Gastroesophageal sphincter (tissue), 4 donors: ENCODE measurements at places on chromosomes 16 and 17. TPM values are rescaled to one million over a fixed set of nuclear protein-coding genes. Genes with fewer than 3 reads are reported as not detected.

- no peak overlapping the region for H3K4me3 ChIP-seq
- no peaks in the 10 kb centered on the region for H3K4me1 ChIP-seq
- no peak for ATAC-seq
- H3K36me3 ChIP-seq = no peaks in the 10 kb centered on the region
- H3K27ac ChIP-seq = no peak overlapping the region
- H3K27me3 ChIP-seq = no peaks in the 10 kb centered on the region
Observed at GRCh38 chr17:55743103-55743679, 7.7 kb upstream of the PCTP start.

DNA sequence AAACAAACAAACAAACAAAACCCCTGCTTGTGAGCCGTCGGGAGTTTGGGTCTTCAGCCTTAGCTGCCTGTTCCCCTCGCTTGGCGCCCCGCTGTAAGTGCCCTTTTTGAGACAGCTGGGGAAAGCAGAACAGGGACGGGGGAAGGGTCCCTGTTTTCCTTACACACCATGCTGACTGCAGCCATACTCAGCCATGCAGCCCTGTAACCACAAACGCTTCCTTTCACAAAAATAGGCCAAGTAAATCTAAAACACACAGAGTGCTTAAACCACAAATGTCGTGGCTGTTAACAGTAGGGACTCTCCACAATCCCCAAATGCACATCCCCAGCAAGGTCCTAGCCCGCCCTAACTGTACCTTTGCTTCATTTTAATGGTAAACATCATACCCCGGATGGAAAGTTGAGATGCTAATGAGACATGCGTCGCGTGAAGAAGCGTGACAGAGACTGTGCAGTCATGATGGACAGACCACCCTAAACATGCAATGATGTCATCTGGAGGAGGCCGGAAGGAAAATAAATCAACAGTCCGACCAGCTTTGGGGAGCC lies 129.9 kb downstream of the MGAT5B start:
- no peaks in the 10 kb centered on the region for H3K36me3 ChIP-seq
- no peak overlapping the region for H3K27ac ChIP-seq
- H3K4me1 ChIP-seq = no peaks in the 10 kb centered on the region
- no peak overlapping the region for H3K4me3 ChIP-seq
- H3K27me3 ChIP-seq = peaks cover 74% of the 10 kb centered on the region

DNA sequence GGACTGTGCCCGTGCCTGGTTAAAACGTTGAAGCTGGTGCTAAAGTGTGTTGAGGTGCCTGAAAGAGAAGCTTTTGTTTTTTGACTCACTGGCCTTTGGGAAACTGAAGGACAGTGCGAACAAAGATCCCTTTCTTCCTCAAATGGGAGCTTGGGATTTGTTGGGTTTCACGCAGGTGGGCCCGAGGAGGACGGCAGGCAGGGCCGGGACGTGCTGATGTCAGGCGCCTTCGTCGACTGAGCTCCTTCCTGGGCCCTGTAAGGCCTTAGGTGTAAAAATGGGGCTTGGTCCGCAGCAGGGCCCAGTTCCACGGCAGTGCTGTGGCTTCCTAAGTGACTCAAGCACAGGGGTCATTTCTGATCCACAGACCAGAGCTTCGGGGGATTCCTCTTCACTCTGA lies 106.9 kb downstream of the BANP start:
- H3K27ac ChIP-seq = no peak overlapping the region
- H3K4me3 ChIP-seq = no peak overlapping the region
- H3K4me1 ChIP-seq = no peaks in the 10 kb centered on the region
- ATAC-seq = no peak
- no peaks in the 10 kb centered on the region for H3K27me3 ChIP-seq

GRCh38 chr16:11310997-11311561 lies 29.9 kb upstream of the PRM1 start:
- no peak for ATAC-seq
- H3K4me1 ChIP-seq = no peaks in the 10 kb centered on the region
- H3K36me3 ChIP-seq = no peaks in the 10 kb centered on the region
- no peak overlapping the region for H3K4me3 ChIP-seq
- H3K27me3 ChIP-seq = no peaks in the 10 kb centered on the region

GRCh38 chr16:49484451-49484849 lies 110.8 kb downstream of the C16orf78 start:
- peaks cover 17% of the 10 kb centered on the region for H3K4me1 ChIP-seq
- no peaks in the 10 kb centered on the region for H3K36me3 ChIP-seq
- H3K4me3 ChIP-seq = peak overlapping the region; percentile 44
- ATAC-seq = peak; percentile 99
- no peaks in the 10 kb centered on the region for H3K27me3 ChIP-seq

- H3K36me3 ChIP-seq = peaks cover 99% of the 10 kb centered on the region
- peak overlapping the region; percentile 64 for H3K27ac ChIP-seq
- peaks cover 18% of the 10 kb centered on the region for H3K4me1 ChIP-seq
Observed at GRCh38 chr17:44087319-44087718, 16.8 kb downstream of the G6PC3 start.

DNA sequence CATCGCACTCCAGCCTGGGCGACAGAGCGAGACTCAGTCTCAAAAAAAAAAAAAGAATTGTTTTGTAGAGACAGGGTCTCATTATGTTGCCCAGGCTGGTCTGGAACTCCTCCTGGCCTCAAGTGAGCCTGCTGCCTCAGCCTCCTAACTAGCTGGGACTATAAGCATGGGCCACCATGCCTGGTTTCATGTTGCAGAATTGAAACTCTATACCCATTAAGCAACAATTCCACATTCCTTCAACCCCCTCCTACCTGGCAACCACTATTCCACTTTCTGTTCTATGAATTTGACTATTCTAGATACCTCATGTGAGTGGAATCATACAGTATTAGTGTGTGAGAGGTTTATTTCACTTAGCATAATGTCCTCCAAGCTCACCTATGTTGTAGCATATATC lies 24.5 kb downstream of the RNF135 start:
- H3K27me3 ChIP-seq = no peaks in the 10 kb centered on the region
- no peak overlapping the region for H3K27ac ChIP-seq
- ATAC-seq = no peak
- H3K36me3 ChIP-seq = peaks cover 95% of the 10 kb centered on the region

DNA sequence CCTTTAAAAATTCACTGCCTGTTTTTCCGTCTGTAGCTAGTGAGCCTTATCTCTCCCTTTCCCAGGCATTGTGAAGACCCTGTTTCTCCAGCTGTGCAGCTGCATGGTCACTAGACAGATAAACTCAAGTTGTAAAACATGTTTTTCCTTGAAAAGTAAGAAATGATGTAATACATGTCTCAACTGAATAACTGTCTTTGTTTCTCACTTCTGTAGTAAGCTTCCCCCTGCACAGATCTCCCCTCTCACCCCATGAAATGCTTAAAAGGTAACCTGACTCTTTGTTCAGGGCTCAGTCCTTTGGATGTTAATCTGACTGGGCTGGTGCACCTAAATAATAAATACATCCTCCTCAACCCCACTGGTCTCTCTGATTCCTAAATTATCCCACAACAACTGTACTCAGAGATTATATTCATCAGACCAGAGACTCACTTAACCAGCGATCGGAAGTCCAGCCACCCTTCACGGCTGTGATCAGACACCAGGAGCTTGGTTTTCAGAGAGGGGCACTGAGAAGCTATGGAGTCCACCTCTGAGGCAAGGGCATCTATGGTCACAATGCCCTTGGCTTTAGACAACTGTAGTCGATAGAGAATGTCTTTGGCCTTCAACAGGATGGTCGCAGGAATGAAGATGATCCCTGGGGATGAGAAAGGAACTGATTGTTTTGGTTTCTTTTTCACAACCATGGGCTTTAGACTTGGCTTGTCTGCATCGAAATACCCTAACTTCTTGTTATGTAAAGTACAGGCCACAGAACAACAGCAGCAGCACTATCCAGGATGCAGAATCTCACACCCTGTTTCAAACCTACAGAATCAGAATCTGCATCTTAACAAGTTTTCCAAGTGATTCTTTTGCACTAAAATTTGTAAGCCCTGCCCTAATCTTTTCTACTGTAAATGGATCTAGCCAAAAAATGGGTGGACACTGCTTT lies 15.4 kb downstream of the ACSM1 start:
- no peak for ATAC-seq
- H3K27me3 ChIP-seq = no peaks in the 10 kb centered on the region
- H3K4me3 ChIP-seq = no peak overlapping the region
- no peaks in the 10 kb centered on the region for H3K36me3 ChIP-seq

DNA sequence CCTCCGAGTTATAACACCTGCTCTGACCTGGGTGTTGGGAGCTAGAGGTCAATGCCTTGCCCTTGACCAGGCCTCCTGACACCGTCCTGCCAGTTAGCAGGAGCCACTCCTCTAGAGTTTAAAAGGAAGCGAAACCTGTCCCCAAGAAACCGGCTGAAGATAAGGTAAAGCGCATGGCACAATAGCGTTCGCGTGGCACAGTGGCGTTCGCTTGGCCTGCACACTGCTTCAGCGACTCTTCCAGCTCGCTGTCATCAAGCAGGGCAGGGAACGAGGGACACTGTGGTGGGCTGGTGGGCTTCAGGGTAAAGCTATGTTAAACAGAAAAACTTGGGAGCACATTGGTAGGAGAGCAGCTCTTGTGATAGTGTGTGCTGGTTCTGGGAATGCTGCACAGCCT lies 28.2 kb upstream of the ETV4 start:
- H3K4me3 ChIP-seq = no peak overlapping the region
- no peaks in the 10 kb centered on the region for H3K36me3 ChIP-seq
- peaks cover 6% of the 10 kb centered on the region for H3K4me1 ChIP-seq
- H3K27me3 ChIP-seq = peaks cover 6% of the 10 kb centered on the region

GRCh38 chr16:24051125-24051524 lies 205.0 kb upstream of the CACNG3 start:
- H3K4me3 ChIP-seq = no peak overlapping the region
- no peak overlapping the region for H3K27ac ChIP-seq
- H3K27me3 ChIP-seq = peaks cover 37% of the 10 kb centered on the region
- ATAC-seq = no peak
- H3K36me3 ChIP-seq = no peaks in the 10 kb centered on the region

DNA sequence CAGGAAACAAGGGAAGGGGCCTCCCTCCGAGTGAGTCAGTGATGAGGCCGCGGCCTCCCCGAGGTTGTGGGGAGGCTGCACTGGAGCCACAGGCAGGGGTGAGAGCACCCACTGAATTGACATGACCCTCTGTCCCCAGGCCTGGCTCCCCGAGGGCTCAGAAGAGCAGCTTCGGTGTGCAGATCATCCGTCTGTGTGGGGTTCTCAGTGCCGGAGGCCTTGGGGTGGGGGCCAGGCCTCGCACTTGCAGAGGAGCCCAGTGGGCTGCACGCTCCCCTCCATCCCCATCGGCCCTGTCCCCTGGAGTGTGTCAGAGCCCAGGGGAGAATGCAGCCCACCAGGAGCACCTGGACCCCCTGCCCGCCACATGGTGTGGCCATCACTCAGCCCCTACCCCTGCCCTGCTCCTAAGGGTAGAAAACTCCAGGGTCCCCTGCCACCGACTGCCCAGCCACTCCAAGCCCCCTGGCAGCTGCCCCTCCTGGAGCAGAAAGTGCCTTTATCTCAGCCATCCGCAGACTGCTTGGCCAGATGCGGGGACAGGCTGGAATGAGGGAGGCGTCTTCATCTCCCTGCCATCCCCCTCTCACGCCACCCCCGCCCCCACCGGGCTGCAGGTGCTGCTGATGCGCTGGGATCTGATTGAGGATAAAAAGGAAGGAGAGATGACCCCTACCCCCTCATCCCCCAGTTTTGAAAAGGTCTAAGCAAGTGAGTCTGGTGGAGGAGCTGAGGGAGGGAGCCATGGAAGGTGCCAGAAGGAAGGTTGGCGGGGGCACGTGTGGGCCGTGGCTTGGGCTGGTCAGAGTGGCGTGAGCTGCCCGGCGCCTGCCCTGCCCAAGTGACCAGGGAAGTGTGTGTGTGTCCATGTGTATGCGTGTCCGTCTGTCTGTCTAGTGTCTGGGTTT lies 358.3 kb downstream of the SEC14L1 start:
- H3K27ac ChIP-seq = no peak overlapping the region
- H3K27me3 ChIP-seq = no peaks in the 10 kb centered on the region
- peaks cover 8% of the 10 kb centered on the region for H3K4me1 ChIP-seq

DNA sequence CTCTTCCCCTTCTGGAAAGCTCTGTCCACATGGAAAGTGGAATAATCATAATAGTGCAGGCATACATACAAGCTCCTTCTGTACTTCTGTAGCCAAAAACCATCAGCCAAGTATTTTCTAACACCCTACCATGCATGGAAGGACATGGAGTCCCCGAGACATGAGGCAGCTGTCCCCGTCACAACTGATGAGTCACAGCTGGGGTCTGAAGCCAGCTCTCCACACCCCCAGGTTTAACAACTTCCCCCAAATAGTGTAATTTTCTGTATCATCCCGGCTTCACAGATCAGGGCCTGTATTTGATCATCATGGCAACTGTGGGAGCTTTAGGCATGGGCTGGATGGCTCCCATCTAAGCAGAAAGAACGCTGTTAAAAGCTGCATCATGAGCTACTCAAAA lies 16.6 kb downstream of the C16orf96 start:
- H3K27me3 ChIP-seq = no peaks in the 10 kb centered on the region
- peak; percentile 81 for ATAC-seq
- H3K36me3 ChIP-seq = no peaks in the 10 kb centered on the region
- H3K4me3 ChIP-seq = no peak overlapping the region

GRCh38 chr16:77679391-77679790 lies 42.9 kb upstream of the NUDT7 start:
- ATAC-seq = no peak
- no peak overlapping the region for H3K4me3 ChIP-seq
- peaks cover 7% of the 10 kb centered on the region for H3K4me1 ChIP-seq
- no peaks in the 10 kb centered on the region for H3K36me3 ChIP-seq

- H3K36me3 ChIP-seq = no peaks in the 10 kb centered on the region
- H3K4me3 ChIP-seq = peak overlapping the region; percentile 99
- H3K4me1 ChIP-seq = peaks cover 65% of the 10 kb centered on the region
- ATAC-seq = no peak
- peak overlapping the region; percentile 91 for H3K27ac ChIP-seq
Observed at GRCh38 chr16:14303182-14303618, 232.1 kb downstream of the MRTFB start.

- H3K27ac ChIP-seq = no peak overlapping the region
- peaks cover 4% of the 10 kb centered on the region for H3K4me1 ChIP-seq
- H3K27me3 ChIP-seq = no peaks in the 10 kb centered on the region
- H3K4me3 ChIP-seq = no peak overlapping the region
Observed at GRCh38 chr16:79713609-79714309, 113.2 kb upstream of the MAF start.

DNA sequence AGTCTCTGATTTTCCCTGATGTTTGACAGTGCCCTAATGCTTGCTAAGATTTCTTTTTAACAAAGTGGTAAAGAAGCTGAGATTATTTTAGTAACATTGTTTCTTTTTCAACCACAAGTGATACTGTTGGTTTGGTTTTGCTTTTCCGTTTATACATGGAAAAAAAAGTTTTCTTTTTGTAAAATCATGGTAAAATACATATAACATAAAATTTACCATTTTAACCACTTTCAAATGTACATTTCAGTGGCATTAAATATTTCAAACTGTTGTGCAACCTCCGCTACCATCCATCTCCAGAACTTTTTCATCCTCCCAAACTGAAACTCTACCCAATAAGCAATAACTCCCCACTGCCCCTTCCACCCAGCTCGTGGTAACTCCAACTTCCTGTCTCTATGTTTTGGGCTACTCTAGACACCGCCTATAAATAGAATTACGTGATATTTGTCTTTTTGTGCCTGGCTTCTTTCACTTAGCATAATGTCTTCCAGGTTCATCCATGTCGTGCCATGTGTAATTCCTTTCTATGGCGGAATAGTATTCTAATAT lies 4.6 kb downstream of the CIITA start:
- peaks cover 65% of the 10 kb centered on the region for H3K27me3 ChIP-seq
- no peak overlapping the region for H3K27ac ChIP-seq
- no peak overlapping the region for H3K4me3 ChIP-seq

PAQR4 gene
- total RNA-seq = 6.4 TPM

SLX4 gene
- 2.3 TPM for total RNA-seq

CDRT15 gene
- not detected for total RNA-seq

ACAP1 gene
- total RNA-seq = 4.2 TPM

KCNAB3 gene
- not detected for total RNA-seq

ATP2A1 gene
- not detected for total RNA-seq

NUDT21 gene
- 72.6 TPM for total RNA-seq

KRTAP1-5 gene
- not detected for total RNA-seq
